ENCODE measurements at places on chromosomes 6 and 20.

DNA sequence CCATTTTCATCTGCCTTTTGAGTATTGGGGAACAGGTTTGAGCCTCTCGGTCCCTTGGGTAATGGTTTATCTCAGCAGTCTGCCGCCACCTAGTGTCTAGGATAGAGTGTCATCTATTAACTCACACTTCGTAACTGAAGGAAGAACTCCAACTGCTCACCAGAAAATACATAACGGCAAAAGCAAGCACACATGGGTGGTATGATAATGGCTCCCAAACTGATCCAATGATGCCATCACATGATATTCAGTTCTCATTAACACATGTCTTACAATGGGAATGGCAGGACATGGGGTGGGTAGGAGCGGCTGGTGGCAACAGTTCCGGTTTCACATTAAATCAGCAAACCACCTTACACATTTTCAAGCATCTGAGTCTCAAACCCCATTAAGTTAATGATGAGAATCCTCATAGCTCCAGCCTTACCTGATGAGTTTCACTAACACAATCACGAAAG, 110.7 kb upstream of the PHACTR1 start:
- DNase-seq = no peak

GRCh38 chr6:1654054-1654453, 44.3 kb downstream of the FOXC1 start:
- no peak for DNase-seq

- DNase-seq = no peak
Observed at GRCh38 chr6:5936631-5937030, 70.1 kb downstream of the NRN1 start.

GRCh38 chr6:40395698-40396076, 191.5 kb downstream of the LRFN2 start:
- no peak for DNase-seq

GRCh38 chr6:56693246-56693607, 50.5 kb upstream of the DST start:
- DNase-seq = no peak

Measured in stimulated activated CD8-positive, alpha-beta memory T cell treated with anti-CD3 and anti-CD28 coated beads, Interleukin-2, amount 100 ng/mL, for 48 hours (primary cell).